T-cell (primary cell): ENCODE measurements at places on chromosomes 4 and X.
A peak's percentile ranks its signal among the peaks of the same experiment; 100 is the strongest.

DNA sequence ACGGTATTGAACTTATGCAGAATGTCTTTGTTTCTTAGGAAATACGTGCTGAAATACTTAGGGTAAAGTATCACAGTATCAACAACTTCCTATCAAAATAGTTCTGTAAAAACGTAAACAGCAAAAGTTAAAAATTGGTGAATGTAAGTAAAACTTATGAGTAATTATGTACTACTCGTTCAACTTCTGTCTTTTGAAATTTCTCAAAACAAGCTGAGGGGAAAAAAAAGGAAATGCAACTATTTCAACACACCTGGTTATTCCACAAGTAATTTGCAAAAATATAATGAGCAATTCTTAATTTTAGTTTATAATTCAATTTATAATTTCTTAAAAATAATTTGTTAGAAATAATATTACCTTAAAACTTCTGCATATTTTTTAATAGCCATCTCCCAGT, 8.3 kb downstream of the PPID start:
- DNase-seq = no peak

- no peak for DNase-seq
These were observed 21.7 kb upstream of the CLNK start for GRCh38 chr4:10706236-10706635.

DNA sequence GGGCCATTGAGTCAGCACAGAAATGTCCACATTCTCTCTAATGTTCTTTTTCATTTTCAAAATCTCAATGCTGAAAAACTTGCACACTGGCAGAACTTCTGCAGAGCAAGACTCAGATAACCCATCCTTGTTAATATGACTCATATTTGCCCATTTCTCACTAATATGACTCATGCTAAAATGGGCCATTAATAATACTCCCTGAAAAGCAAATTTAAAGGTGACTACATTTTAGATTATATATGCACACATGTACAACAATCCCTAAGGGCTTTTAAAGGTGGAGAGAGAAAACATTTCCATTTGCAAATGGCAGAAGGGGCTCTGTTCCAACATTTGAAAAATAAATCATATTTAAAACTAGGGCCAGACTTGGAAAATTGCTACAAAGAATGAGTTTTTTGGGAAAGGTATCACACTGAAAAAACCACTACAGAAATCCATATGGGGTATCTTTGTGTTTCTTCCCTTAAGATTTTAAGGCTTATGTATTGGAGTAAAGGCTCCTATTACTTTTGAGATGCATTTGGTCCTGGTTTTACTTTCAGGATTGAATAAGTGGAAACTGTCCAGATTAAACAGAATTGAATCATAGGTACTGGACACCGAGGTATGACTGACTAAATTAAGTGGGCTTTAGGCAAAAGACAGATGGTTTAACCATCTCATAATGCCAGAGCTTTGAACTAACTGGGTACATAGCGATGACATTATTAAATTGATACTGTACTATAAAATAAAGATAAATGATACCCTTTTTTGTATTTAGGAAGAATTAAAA, 30.0 kb downstream of the TLR2 start:
- no peak for DNase-seq

GRCh38 chrX:153995504-153995903, 22.9 kb downstream of the TMEM187 start:
- no peak for DNase-seq

DNA sequence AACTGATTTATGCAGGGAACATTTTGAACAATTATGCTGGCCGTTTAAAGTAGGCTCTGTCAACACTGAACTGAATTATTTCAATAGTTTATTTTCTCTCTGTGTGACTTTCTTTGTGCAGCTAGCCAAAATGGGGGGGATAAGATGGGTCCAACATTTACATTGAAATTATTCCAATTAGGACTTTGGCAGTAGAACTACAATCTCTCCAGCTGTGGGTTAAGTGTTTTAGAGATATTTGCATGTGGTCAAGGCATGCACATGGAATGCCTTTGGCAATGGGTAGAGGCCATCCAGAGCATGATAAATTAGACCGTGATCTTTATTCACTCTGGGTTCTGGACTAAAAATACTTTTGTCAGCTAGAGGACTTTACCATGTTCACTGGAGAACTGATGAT, 107.9 kb upstream of the ELOVL6 start:
- no peak for DNase-seq

GRCh38 chr4:113209652-113210320, 160.3 kb downstream of the ANK2 start:
- no peak for DNase-seq

GRCh38 chr4:47876784-47877546, 37.4 kb downstream of the NFXL1 start:
- no peak for DNase-seq

GRCh38 chrX:147912093-147912801, 528 bp downstream of the FMR1 start:
- peak; percentile 21 for DNase-seq

DNA sequence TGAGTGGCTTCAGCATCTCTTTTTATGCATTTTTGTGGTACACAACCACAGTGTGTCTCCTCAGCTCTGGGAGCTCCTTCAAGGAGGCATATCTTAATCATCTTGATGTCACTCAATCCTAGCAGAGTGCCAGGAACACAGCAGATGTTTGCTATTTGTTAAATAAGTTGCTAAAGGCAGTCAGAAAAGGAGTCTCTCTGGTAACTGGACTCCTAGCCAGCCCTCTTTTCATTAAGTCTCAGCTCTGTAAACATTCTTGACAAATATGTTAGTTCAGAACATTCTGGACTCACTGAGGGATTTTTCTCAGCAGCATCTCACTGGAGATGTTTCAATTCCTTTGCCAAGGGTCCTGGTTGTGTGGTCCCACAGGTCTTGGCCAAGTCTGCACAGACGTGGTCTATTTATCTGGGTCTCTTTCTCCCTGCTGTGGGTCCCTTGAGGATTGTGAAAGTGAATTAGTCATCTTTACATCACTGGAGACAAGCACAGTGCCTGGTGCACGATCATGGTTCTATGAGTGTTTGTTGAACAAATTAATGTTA, 20.3 kb upstream of the FAM9C start:
- DNase-seq = no peak

- DNase-seq = no peak
These were observed 632.4 kb upstream of the BOD1L1 start for GRCh38 chr4:14259936-14260335.

GRCh38 chr4:30868111-30868895, 148.1 kb downstream of the PCDH7 start:
- no peak for DNase-seq

- DNase-seq = no peak
These were observed 158.8 kb upstream of the PJA1 start for GRCh38 chrX:69323786-69324720.
